Forelimb muscle (tissue), 1 donor: ENCODE measurements at places on chromosomes 16 and 17.

DNA sequence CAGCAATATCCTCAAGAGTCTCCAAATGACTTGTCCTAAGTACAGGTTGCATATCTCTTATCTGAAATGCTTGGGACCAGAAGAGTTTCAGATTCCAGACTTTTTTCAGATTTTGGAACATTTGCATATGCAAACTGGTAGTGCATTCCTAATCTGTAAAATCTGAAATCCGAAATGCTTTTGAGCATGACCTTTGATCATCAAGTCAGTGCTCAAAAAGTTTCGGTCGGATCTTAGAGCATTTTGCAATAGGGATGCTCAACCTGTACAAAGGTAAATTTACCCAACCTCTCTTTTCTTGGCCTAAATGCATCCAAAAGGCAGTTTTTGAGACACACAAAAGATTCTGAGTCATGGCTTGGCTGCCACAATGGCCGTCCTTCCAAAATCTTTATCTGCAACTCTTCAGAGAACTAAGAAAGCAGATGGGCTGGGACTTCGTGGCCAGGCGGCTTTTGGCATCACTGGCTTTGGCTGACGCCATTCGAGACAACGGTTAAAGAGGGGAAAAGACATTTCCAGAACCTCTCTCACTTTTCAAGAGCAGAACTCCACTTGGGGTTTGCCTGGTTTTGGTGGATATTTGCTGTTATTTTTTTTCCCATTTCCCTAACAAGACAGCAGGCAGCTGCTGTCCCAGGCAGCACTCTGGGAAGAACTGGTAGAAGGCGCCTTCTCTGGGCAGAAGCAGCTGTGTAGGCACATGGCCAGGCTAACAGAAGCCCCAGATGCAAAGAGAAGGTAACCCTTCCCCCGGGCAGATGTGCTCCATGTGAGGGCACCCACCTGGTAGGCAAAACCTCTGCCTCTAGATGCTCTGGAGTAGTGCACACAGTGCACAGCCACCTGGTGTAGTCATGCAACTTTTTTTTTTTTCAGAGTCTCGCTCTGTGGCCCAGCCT, 8.9 kb downstream of the CPPED1 start:
- DNase-seq, result no peak

DNA sequence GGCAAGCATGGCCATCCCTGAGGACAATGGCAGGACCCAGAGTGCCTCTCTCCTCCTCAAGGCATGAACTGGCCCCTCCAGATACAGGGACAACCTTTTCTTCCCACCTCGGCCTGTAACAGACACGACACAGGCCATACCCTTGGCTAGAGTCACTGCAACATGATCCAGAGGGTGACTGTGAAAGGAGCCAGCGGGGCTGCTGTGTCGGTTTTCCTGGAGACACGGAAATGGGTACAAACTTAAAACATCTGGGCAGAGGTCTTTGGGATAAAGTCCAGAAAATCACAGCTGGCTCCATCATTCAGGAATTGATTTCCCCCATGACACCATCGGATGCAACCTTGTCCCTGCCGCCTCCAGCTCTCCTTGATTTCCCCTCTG, 5.3 kb downstream of the CEP295NL start:
- DNase-seq, result no peak

- DNase-seq, result no peak
Measured at GRCh38 chr17:68595496-68595895, 5.7 kb downstream of the FAM20A start.

DNA sequence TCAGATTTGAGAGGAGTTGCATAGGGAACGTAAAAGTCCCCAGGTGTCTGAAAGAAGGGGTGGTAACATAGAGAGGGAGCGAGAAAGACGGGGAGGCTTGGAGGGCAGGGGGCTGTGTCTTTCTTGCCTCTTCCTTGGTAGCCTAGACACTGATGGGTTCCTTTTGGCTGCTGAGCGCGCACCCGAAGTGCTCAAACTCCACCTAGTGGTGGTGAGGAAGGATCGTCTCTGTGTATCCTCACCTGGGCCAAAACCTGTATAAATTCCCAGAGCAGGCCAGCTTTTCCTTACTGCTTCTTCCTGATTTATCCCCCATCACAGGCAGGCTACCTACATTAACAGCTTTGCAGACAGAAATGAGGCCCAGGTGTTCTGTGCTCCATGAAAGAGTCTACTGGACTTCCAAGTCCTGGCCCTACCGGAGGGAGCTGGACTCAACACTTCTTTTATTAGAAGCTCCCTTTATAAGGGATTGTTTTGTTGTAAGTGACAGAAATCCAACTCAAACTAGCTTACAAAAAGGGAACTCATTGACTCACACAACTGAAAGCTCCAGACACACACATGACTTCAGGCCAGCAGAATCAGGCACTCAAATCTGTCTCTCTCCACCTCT, 5.5 kb upstream of the SLC25A35 start:
- no peak for DNase-seq

- DNase-seq, result no peak
Measured at GRCh38 chr17:7293816-7294613, 424 bp downstream of the YBX2 start.

DNA sequence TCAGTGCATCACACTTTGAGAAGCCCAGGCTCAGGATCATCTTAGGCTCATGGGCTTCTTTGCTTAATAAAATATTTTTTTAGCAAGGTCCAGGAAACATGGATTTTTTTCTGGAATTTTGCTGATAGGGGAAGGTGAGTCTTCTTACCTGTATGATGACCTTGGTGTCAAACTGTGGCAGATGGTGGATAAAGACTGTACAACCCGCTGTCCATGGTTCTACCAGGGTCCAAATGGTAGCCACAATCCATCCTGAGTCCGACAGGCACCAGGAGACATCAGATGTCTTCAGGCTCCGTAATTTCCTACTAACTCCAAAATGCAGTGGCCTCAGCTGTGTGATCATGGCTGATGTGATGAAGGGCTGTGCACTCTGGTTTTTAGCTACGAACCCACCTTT, 27.8 kb downstream of the ACSM1 start:
- DNase-seq, result no peak

DNA sequence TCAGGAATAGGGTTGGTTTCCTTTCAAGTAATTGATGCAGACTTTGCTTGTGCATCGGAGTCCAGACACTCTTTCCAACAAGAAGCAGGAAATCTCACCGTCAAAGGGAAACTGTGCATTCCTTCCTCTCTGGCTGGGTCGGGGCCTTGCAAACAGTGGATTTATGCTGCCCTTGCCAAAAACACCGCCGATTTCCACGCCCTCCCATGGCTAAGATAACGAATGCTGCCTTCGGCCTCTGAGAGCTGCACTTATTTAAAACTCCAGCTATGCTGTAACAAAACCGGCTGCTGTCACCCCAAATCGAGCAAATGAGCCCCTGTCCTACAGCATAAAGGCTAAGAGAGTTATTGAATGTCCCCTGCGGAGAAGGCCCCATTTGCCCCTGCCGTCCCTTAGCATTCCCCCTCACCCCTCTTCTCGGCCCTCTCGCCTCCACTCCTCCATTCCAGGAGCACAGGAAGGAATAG, 275.5 kb upstream of the IRX5 start:
- DNase-seq, result no peak

DNA sequence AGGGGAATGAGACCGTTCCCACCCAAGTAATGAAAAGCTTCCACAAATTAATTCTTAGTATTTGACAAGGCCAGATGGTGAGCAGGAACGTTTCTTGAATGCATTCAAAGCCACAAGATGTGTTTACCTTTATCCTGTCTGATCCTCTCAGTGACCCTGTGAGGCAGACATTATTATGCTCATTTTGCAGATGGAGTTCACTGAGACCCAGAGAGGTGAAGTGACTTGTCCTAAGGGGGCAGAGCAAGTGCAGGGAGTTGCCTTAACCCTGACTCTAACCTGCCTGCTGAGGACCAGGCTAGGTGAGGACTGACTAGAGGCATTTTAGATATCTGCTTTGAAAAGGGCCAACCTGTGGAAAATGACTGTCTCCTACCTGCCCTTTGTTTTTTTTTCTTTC, 156.7 kb downstream of the HAPSTR1 start:
- no peak for DNase-seq

- peak; percentile 41 for DNase-seq
Measured at GRCh38 chr17:37406635-37407461, at the start of the genes ACACA and TADA2A. ACACA (minus strand) TSS chr17:37406836; CDS start chr17:37406299, 537 bp downstream. TADA2A (plus strand) TSS chr17:37406886; CDS start chr17:37411366, 4,480 bp downstream.

DNA sequence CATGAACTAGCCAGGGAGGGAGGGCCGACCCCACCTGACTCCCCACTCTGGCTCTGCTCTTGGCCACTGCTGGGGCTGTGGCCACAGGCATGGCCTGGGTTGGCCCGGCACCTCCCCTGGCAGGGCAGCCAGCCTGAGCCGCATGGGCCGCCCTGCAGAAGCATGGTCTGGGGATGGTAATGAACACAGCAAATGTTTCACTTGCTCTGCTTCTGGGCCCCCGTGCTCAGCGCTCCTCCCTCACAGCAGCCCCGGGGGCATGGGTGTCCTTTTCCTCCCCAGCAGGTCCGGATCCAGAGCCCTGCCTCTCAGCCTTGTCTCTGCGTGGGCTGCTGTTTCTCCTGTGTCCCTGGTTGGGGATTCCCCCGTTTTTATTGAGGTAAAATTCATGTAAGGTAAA, 30.9 kb upstream of the KCNJ12 start:
- DNase-seq, result no peak

DNA sequence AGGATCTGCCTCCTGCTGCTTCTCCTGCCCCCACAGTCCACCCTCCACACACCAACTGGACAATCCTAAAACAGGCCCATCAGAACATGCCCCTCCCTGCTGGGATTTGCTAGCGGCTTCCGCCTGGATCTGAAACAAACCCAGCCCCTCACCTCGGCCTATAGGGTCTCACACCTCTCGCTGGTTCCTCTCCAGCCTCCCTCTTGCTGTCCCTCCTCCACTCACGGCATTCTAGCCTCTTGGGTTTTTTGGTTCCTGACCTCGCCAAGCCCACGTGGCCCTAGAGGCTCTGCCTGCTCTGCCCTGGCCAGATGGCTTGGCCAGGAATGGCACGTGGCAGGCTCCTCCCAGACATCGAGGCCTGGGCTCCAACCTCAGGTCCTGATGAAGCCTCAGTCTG, 15.7 kb upstream of the MTSS2 start:
- DNase-seq, result no peak
